HEK293T (cell line): ENCODE measurements at places on chromosomes 5 and 9.

DNA sequence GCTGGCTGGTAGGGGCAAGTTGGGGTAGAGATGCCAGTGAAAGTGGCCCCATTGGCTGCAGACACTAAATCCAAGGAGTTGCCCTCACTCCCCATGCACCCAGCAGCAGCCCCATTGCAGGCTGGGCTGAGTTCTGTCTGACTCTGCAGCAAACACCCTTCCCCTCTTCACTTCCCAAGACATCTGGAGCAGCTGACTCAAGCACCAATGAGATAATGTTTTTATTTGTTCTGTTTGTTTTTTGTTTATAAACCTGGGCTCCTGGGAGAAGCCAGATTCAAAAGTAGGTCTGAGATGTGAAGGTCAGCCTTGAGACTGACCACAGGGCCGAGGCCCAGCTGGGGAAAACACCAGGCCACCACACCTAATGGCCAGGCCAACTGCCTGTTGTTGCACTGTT lies 545.9 kb upstream of the KLF4 start:
- no peak for DNase-seq

DNA sequence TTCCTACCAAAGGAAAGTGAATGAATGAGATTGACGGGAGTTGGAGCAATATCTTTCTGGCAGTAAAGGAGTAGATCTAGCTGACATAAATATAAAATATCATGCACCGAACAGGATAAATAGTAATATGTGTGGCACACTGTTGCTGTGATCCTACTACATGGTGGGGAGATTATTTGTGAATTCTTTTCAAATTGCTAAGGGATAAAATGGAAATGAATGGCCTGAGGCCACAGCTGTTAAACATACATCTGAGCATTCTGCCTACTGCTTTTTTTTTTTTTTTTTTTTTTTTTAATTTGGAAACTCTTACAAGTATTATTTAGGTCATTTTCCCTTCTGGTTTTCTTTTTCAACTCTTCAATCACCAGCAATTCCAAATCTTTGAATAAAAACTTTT lies 66.8 kb downstream of the MEF2C start:
- DNase-seq: no peak

GRCh38 chr9:130936285-130937117 lies 2.5 kb downstream of the FIBCD1 start:
- DNase-seq: no peak

GRCh38 chr5:98468188-98468869 lies 305.1 kb upstream of the RGMB start:
- DNase-seq: no peak

GRCh38 chr5:139662617-139663016 lies 14.5 kb downstream of the CXXC5 start:
- no peak for DNase-seq

DNA sequence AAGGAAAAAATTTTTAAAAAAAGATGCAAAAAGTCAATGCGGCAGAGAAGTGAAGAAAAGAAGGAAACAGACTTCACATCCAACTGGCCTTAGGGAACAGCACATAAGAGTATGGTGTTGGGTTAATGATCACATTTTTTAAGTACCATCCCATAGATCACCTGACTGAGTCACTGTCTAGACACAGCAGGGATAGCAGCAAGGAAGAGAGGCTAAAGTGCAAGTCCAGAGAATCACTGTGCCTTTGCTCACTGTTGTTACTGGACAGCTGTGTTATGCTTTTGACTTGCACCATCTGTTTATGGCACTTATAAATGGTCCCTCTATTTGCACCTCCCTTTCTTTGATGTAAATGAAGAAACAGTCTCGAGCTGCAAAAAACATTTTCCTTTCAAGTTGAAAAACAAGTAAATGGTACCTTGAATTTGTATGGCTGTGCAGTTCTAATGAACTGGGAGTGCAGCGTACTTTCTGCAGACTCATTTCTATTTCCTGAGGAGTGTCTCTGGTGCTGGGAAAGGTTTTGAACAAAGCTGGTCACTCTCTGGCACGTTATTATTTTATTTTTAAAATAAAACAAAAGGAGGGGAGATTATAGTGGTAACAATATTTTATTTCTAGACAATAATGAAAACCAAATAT lies 84.2 kb downstream of the TRPM6 start:
- no peak for DNase-seq

- DNase-seq: no peak
Measured at GRCh38 chr9:70135176-70135575, 91.5 kb downstream of the MAMDC2 start.

GRCh38 chr5:59837071-59837470 lies 56.5 kb downstream of the PDE4D start:
- no peak for DNase-seq

DNA sequence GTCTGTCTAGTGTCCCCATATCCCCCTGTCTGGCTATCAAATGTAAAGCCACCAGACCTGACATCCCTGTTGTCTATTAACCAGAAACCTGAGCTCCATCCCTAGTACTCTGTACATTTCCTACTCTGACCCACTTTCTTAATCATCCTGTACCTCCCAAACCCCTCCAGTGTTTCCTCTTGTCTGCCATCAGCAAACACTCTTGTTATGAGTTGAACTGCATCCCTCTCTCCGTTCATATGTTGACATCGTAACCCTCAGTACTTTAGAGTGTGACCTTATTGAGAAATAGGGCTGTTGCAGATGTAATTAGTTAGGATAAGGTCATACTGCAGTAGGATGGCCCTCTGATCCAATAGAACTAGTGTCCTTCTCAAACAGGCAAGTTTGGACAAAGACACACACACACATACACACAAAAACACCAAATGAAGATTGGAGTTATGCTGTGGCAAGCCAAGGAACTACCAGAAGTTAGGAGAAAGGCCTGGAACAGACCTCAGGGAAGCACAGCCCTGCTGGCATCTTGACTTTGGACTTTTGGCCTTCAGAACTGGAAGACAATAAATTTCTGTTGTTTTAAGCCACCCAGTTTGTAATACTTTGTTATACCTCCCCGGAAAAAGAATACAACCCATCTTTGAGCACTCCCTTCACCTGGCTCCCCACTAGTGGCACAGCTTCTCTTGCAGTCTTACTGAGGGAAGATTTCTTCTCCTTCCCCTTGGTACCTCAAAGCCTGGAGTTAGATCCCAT lies 180.0 kb upstream of the PTGER4 start:
- no peak for DNase-seq

DNA sequence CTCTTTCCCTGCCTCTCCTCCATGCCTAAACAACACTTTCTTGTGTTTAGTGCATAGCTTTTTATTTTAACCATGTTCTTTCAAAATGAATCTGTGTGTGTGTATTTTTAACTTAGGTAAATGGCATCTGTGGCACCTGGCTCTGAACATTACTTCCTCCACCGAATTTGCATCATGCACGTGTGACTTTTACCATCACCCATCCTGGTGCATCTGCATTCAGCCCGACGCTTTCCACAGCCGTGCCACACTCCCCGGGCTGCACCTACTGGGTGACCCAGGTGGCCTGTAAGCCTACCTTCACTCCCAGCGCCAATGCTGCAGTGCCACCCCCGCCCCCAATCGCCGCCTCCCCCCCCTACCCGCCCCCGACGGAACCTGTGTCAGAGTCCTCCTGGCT lies 12.7 kb upstream of the FCN1 start:
- DNase-seq: no peak

- no peak for DNase-seq
Measured at GRCh38 chr5:14510156-14510734, 71.3 kb upstream of the OTULINL start.

GRCh38 chr9:114806526-114806900 lies 674 bp upstream of the TNFSF15 start:
- DNase-seq: no peak

- no peak for DNase-seq
Measured at GRCh38 chr9:111648066-111648465, 13.3 kb upstream of the GNG10 start.

DNA sequence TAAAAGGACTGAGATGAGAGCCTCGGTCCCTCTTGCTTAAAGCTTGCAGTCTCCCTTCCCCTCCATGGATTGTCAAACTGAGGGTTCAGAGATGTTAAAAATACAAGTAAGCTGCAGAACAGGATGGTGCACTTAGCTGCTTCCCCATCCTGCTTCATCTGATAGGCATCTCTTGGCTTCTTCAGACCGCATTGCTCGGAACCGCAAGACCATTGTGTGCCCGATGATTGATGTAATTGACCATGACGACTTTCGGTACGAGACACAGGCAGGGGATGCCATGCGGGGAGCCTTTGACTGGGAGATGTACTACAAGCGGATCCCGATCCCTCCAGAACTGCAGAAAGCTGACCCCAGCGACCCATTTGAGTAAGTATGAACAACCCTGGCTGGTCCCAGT lies 65.5 kb upstream of the SAP30L start:
- DNase-seq: no peak

GRCh38 chr5:141478321-141478945 lies 2.7 kb downstream of the PCDHGC3 start:
- no peak for DNase-seq

GRCh38 chr5:138344887-138345622 lies 7.0 kb downstream of the FAM53C start:
- DNase-seq: no peak

GRCh38 chr5:85576666-85577065 lies 1041.1 kb upstream of the COX7C start:
- DNase-seq: no peak

DNA sequence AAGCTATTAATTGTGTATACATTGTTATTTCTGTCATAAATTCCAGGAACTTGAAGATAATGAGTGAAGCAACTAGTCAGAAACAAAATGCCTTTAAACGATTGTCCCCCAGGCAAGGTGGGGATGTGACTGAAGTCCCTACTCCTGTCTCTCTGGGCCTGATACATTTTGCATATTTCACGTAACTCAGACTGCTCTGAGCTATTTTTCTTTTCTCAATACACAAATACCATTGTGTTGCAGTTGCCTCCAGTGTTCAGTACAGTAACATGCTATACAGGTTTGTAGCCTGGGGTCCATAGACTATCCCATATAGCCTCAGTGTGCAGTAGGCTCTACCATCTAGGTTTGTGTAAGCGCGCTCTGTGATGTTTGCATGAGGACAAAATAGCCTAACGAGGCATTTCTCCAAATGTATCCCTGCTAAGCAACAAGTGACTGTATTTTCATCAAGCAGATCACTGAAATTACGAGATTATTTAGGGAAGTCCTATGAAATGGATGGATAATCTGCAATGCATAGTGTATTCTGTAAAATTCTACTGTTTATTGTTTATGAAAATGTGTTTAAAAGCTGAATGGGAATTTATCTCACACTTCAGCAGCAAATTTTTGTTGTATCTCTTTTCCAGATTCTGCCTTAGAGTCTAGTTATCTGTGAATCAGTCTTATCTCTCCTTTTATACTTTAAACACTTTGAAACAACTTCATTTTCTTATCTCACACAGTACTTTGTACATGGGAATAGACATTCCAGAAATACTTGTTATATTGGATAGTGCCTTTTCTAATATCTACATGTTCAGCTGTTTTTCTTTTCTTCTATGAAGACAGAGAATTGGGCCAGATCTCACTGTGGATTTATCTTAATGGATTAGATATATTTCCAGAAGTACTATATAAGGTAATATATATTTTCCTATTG lies 150.5 kb downstream of the CD180 start:
- DNase-seq: no peak

DNA sequence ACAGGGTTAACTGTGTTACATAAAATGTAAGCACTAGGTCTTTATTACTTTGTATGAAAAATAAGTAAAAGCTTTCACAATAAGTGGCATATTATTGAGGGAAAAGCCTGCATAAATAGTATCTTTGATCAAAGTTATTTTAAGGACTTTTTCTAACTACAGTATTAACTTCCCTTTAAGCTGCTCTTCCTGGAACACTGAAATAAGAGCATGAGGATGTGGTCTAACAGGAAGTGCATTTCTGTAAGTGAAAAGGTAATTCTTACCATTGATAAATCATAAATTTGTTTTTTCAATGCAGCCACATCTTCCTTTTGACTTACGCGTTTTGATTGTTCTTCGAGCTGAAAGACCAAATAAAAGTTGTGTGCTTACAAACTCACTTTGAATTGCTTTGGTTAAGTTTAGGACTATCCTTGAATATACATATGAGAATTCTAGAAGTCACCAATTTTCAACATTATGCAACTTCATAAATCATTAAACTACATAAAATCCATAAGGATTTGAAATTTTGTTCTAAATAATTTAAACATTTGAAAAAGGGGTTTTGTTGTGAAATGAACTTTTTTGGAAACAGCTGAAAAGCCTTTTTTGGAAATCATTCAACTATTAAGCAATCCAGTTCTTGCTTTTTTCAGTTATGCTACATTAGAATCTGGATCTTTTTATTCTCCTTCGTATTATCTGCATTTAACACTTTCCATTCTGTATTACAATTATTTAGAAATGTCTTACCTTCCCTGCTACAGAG lies 50.6 kb downstream of the RASEF start:
- no peak for DNase-seq

GRCh38 chr5:2901096-2901495 lies 149.6 kb upstream of the IRX2 start:
- no peak for DNase-seq

- DNase-seq: no peak
Measured at GRCh38 chr5:59327191-59327980, 566.1 kb downstream of the PDE4D start.

- no peak for DNase-seq
Measured at GRCh38 chr9:776086-776485, 65.4 kb upstream of the DMRT1 start.

DNA sequence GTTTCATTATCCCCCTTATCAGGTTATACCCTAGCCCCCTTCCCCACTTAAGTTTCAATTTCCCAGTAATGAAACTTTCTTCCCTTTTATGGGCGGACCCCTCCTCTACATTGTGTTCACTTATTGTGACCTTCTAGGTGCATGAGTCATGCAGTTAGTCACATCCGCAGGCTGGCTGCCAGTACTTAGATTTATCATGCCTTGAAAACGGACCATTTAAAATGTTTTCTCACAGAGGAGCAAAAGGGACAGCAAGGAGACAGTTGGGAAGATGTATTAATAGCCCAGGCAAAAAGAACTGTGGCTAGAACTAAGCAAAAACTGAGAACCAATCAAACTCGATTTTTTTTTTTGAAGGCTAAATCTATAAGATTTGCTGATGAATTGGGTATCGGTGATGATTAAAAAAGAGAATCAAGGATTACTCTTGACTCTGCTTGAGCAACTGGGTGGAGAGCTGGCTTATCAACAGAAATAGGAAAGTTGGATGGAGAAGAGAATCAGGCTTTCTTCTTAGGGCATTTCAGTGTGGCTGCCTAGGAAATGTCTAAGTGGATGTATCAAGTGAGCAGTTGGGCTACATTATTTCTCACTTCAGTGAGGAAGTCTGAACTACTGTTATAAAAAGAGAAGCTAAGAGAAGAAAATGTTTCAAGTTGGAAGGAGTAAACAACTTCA lies 615.0 kb downstream of the HINT1 start:
- DNase-seq: no peak

GRCh38 chr9:135339378-135339973 lies 140.1 kb upstream of the PPP1R26 start:
- DNase-seq: no peak

- DNase-seq: no peak
Measured at GRCh38 chr5:78593465-78593864, 55.1 kb downstream of the LHFPL2 start.

DNA sequence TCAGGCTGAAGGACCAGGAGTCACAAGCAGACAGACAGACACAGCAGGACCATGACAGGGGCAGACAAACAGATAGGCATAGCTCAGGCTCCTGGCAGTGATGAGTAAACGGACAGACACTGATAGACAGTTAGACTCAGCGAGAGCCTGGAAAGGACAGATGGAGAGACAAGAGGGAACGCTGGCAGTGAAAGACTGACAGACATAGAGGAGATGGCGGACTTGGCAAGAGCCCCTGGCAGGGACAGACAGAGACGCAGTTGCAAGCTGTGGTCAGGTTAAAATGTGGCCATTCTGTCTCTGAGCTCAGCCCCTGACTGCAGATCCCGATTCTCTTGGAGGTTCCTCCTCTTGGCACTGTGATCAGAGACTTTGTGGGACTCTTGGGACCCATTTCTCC lies 13.6 kb downstream of the CSF2 start:
- DNase-seq: no peak
